ENCODE measurements at places on chromosomes 2 and 18.

GRCh38 chr2:79950526-79950925, 354.0 kb downstream of the LRRTM1 start:
- DNase-seq, result no peak

- no peak for DNase-seq
Measured at GRCh38 chr2:230956827-230957755, 32.0 kb upstream of the GPR55 start.

DNA sequence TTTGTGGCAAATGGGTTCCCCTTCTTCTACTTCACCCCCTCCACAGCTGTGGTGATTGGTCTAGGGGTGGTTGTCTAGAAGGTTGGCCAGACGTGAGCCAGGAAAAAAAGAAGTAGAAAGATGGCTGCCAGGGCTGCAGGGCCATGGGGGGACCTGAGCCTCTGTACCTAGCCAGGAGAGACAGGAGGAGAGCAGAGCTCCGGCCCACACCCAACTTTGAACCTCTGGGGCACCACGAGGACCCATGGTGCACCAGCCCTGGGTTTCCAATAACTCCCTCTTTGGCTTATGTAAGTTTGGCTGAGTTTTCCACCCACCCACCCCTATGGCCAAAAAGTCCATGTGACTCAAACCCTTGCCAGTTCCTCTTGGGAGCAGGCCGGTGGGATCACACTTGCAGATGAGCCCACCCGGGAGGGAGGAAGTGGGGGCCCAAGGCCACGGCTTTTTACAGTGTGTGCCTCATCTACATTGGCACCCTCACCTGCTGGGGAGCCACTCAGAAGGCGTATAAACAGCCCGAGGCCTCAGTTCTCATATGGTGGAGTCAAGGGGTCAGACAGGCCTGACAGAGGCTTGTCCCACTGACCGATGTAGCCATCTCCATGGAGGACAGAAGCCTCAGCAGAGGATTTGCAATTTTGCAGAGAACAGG, 293.1 kb upstream of the HDAC4 start:
- no peak for DNase-seq

GRCh38 chr2:142989273-142990204, 112.1 kb downstream of the KYNU start:
- DNase-seq, result no peak

DNA sequence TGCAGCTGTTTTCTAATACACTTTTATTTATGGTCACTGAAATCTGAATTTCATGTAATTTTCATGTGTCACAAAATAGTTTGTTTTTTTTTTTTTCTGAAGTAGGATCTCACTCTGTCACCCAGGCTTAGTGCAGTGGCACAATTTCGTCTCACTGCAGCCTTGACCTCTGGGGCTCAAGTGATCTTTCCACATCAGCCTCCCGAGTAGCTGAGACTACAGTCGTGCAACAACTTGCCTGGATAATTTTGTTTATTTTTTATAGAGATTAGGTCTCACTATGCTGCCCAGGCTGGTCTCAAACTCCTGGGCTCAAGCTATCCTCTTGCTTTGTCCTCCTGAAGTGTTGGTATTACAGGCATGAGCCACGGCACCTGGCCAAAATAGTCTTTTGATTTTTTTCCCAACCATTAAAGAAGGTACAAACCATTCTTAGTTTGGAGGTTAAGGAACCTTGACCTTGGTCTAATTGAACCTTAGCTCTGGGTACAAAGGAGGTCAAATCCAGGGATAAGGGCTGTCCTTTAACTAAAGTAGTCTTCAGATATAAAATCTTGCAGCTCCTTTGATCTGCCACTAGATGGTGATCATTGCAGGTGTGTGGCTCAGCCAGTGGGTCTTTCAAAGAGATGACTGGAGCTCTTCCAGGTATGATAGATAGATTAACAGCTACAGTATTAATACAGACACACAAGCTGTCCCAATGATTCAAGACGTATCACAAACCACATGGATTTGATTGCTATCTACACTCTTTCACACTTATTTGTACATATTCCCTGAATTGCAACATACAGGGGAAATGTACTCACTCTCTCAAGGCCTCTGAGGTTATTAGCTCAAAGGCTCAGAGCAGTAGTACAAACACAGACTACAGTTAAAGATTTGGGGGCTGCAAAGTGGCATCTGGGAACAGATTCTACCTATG, 4.7 kb upstream of the KRCC1 start:
- DNase-seq, result no peak

GRCh38 chr2:149050188-149050587, 11.7 kb downstream of the LYPD6B start:
- DNase-seq, result no peak

- DNase-seq, result no peak
Measured at GRCh38 chr18:2508678-2509077, 62.6 kb downstream of the METTL4 start.

DNA sequence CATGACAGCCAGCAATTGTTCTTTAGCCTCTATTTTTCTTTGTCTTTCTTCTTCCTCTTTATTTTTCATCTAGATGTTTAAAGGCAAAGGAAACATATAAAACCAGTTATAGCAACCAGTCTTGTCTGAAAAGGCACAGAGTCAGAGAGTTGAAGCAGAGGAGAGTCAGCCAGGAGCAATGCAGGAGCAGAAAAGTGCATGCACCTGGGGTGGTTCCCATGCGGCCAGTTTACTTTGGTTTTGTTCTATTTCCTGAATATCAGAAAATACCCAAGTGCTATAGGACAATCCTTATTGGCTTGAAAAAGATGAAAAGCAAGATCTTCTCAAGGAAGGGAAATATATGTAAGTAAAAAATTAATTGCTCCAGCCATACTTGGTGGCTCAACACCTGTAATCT, 44.9 kb downstream of the CFAP210 start:
- DNase-seq, result no peak

DNA sequence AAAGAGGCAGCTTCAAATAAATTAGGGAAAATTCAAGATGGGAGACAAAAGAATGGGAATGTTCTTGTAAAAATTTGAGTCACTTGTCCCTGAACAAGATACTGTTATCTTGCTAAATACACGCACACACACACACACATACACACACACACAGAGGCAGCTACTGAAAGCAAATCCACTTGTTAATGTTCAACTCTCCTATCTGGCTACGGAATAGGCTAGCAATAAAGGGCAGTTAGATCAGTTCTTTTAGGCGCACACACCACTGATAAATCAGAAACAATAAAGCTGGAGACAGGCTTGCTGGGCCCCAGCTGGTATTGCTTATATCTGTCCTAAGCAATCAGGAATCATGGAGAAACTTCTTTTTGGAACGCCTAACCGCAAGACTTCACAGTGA, 461.6 kb downstream of the BCL11A start:
- DNase-seq, result no peak

DNA sequence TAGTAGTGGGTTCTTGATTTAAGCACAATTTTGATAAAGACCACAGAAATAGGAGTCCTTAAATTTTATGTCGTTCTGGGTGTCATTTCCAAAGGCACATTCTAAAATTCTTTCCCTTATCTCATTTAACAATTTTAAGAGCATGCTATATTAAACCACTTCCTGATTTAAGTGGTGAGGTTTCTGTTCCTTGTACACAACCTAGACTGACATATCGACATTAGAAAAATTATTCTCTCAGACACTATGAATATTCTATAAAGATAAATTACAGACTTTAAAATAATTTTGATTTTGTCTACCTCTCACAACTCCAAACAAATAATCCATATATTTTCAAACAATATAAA, 923.8 kb downstream of the LRP1B start:
- no peak for DNase-seq

DNA sequence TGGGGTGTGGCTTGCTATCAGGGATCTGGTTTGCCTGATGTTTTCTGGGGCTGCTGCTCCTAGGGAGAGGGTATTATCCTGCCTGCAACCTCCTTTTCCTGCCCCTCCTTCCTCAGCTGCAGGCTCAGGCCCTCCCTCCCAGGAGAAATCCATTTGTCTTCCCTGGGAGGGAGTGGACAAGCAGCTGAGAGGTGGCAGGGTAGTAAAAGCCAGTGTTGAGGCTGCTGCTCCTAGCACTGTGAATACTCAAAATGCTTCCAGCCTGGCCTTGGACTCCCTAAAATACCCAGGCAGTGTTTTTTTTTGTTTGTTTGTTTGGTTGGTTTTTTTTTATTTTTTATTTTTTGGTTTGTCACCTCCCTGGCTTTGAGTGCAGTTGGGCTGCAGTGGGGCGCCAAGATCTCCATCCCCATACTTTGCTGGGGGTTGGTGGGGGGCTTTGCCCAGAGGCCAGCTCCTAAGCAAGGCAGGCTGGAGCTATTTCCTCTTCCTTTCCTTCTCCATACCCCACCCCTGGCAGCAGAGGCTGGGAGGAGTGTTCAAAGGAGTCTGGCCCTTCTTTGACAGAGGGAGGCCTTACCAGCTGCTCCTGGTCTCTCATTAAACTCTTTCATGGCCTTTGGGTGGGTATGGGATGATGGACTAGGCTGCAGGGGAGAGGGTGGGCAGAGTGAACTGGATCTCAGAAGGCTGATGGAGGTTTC, 13.6 kb downstream of the HOXD3 start:
- no peak for DNase-seq
